Right ventricle myocardium superior (tissue), 1 donor: ENCODE measurements at places on chromosomes 13 and 19. TPM values are rescaled to one million over a fixed set of nuclear protein-coding genes. Genes with fewer than 3 reads are reported as not detected.

Gene INSL3
- total RNA-seq = not detected

Gene BEST2
- total RNA-seq = not detected

- no peak for DNase-seq
Observed at GRCh38 chr13:49560270-49561061, 24.9 kb downstream of the RCBTB1 start.

DNA sequence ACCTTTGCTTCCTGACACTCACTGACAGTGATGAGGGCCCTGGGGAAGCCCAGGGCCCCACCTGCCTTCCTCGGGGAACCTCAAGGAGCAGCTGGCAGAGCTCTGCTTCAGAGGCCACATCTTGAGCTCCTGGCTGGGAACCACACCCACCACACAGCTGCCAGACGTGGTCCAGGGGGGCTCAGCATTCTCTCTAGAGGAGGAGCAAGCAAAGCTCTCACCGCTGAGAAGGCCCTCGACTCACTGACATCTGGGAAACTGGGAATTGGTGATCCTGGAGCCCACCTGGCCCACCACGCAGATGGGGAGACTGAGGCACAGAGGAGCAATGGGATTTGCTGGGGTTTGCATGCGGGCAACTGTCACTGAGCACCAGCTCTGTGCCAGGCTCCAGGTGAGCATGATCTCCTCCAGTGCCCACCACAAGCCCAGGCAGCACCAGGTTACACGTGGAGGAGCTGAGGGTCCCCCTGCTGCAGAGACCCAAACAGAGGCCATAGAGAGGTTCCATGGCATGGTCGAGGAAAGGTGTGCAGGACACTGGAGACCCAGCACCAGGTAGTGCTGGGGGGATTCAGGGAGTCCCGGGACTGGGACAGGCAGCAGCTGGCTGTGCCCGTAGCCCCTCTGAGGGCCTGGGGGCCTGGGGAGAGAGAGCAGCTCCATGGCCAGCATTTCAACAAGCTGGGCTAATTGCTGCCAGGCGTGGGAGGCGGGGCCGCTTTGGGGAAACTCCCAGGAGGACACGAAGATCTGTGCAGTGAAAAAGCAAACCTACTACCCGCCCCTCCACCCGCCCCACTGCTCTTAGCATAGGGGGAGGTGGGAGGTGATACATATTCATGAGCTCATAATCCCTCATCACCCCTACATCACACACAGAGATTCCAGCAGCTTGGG lies 33.4 kb downstream of the PEPD start:
- no peak for DNase-seq

- no peak for DNase-seq
Observed at GRCh38 chr19:23547156-23547555, 139.9 kb downstream of the ZNF675 start.

Gene ZNF112
- total RNA-seq = 3.4 TPM

Gene CGB2
- not detected for total RNA-seq

Gene SOX1
- not detected for total RNA-seq

DNA sequence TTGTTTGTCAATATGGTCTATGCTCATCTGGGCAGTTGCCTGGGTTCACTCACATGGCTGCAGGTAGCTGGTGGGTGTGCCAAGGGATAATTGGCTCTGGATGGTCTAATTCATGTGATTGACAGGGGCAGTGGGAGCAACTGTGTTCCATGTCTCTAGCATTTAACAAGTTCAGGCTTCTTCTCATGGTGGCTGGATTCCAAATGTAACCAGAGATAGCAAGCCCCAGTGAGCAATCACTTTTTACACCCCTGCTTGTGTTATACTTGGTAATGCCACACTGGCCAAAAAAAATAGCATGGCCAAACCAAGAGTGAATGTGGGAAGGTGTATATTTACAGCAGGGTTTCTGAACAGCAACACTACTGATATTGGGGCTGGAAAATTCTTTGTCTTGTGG lies 89.6 kb upstream of the TNFSF11 start:
- no peak for DNase-seq

- no peak for DNase-seq
Observed at GRCh38 chr13:86841264-86841663, 829.9 kb upstream of the SLITRK5 start.

DNA sequence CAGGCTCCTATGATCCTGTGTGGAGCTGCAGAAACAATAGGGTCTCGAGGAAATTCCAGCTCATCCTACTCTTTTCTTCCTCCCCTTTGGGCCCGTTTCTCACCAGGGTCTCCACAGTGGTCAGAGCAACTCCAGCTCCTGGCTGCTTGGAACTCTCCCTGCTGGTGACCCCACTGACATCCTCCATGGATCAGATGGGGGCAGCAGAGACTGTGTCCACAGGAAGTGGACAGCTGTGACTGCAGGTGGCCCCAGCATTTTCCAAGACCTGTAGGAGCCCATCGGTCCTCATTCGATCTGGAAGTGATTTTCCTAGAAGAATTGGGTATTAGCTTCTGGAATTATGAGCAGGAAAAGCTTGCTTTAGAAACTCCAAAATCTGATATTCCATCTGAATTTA lies 208.5 kb downstream of the ZNF536 start:
- no peak for DNase-seq

Gene ZGLP1
- 0.91 TPM for total RNA-seq
